Muscle of arm (tissue), 14 donors: ENCODE measurements at places on chromosomes 6 and 20. TPM values are rescaled to one million over a fixed set of nuclear protein-coding genes. Genes with fewer than 3 reads are reported as not detected.

PNPLA1 gene
- polyA plus RNA-seq: 1.1 TPM

TAF11 gene
- 56.1 TPM for polyA plus RNA-seq

AK9 gene
- not detected for polyA plus RNA-seq

C6orf58 gene
- 1.2 TPM for polyA plus RNA-seq

C20orf202 gene
- polyA plus RNA-seq: 0.35 TPM

TP53TG5 gene
- 0.17 TPM for polyA plus RNA-seq

ADTRP gene
- 0.77 TPM for polyA plus RNA-seq

SLC35F1 gene
- 4.7 TPM for polyA plus RNA-seq

MDN1 gene
- polyA plus RNA-seq: 28.3 TPM

GLP1R gene
- 0.04 TPM for polyA plus RNA-seq

BLOC1S5 gene
- 14.6 TPM for polyA plus RNA-seq

PGC gene
- polyA plus RNA-seq: not detected

PSORS1C2 gene
- 0.27 TPM for polyA plus RNA-seq

HLA-DRB5 gene
- polyA plus RNA-seq: 4.7 TPM

MYMX gene
- 7.9 TPM for polyA plus RNA-seq

XRN2 gene
- 39.9 TPM for polyA plus RNA-seq

ZNF311 gene
- polyA plus RNA-seq: not detected

RBPJL gene
- not detected for polyA plus RNA-seq

C2 gene
- polyA plus RNA-seq: not detected

KHDC1L gene
- 0.29 TPM for polyA plus RNA-seq

DNA sequence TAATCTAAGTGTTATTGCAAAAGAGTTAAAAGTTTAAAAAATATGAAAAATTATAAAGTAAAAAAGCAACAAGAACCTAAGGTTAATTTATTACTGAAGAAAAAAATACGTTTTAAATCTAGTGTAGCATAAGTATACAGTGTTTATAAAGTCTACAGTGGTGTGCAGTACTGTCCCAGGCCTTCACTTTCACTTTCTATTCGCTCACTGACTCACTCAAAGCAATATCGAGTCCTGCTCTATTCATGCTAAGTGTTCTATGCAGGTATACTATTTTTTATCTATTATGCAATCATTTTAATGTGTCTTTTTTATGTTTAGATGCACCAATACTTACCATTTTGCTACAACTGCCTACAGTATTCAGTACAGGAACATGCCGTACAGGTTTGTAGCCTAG is 113.0 kb downstream of the MANEA start:
- DNase-seq: no peak

GRCh38 chr6:66128656-66129055 is 421.6 kb upstream of the EYS start:
- DNase-seq: no peak

DNA sequence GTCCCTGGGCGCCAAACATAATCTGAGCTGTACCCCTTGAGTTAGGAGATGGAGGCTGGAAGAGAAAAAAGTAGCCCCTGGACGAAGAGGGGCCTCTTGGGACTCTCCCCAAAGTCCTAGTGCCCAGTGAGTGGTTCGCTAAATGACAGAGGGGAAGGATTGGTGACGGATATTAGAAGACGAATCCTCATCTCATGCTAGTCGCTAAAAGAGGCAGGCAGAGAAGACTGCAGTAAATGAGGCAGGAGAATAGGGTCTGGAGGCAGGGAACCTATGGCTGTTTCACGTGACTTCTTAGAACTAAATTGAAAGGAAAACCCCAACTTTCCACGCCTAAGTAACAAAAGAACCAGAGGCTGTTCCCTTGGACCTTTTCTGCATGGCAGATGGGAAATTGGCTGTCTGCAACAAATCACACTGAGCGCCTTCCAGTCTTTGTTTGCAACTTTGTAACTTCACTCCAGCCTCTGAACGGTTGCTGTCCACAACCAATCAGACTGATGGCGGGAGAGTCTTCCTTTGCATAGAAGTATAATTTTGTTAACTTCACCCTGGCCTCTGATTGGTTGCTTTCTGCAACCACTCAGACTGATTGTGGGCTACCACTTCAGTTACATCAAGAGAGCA is 731 bp upstream of the RBL1 start:
- no peak for DNase-seq

DNA sequence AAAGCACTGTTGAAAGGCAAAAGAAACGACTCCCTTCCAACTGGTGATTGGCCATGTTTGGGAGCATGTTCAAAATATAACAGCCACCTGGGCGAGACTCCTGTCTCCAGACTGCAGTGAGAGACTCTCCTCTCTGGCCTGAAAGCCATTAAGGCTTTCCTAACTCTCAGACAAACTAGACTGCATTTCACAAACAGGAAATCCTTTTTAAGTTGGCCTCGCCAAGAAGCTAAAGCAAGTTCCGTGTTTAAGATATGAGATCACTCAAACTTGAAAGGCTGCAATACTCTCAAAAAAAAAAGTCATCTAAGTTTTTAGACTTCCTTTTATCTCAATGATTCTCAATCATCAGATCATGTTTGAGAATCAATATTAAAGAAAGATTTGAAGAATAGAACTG is 117.0 kb downstream of the TFAP2A start:
- DNase-seq: no peak

DNA sequence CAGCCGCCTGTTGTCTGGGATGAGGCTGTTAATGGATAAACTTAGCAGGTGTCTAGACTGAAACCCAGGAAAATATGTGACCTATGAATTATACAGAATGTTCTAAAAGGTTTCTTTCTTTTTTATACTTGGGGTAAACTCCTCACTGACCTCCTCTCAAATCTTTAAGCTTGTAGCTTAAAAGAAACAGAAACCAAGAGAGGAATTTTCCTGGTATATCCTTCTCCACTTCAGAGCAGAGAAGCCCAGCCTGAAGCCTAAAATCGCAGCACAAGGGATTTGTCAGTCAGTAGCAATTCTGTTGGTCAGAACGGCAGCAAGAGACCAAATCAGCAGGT is 99.4 kb upstream of the RIPOR2 start:
- DNase-seq: no peak

- no peak for DNase-seq
Observed at GRCh38 chr6:43096451-43097097, 20.5 kb downstream of the PTK7 start.

- no peak for DNase-seq
Observed at GRCh38 chr20:57844626-57845596, 135.1 kb upstream of the PMEPA1 start.

GRCh38 chr6:110561696-110562095 is 85.3 kb upstream of the SLC22A16 start:
- no peak for DNase-seq

- DNase-seq: no peak
Observed at GRCh38 chr20:11156922-11157321, 483.1 kb upstream of the JAG1 start.

- no peak for DNase-seq
Observed at GRCh38 chr6:3321875-3322274, 63.1 kb downstream of the PSMG4 start.

DNA sequence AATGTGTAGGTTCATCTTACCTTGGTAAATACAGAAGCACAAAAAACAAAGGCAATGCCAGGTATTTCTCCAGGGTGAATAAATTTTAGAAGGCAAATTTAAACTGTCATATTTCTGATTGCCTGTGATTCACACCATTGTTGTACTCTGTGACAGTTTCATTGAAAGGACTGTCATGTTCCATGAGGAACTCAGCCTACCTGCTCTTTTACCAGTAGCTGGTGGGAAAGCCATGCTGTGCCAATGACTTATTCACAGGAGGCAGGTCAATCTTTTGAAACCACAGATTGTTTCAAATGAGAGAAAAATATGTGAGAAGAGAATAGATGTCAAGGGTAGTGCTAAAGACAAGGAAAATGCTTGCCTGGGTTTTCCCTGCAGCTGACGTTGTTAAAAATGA is 206.4 kb downstream of the LAMA2 start:
- DNase-seq: no peak

- DNase-seq: no peak
Observed at GRCh38 chr6:113359155-113360140, 497.7 kb upstream of the MARCKS start.

DNA sequence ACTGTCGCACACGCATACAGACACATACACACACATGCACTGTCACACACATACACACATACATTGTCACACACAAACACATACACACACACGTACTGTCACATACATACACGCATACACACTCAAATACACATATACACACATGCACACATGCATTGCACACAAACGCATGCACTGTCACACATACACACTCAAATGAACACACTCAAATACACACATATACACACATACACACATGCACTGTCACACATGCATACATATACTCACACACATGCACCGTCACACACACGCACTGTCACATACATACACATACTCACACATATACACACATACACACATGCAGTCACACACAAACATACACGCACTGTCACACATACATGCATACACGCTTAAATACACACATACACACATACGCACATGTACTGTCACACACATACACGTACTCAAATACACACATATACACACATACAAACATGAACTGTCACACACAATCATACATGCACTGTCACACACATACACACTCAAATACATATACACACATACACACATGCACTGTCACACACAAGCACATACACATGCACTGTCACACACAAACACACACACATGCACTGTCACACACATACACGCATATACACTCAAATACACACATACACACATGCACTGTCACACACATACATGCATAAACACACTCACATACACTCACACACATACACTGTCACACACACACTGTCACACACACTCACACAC is 548.6 kb upstream of the BTBD3 start:
- no peak for DNase-seq

DNA sequence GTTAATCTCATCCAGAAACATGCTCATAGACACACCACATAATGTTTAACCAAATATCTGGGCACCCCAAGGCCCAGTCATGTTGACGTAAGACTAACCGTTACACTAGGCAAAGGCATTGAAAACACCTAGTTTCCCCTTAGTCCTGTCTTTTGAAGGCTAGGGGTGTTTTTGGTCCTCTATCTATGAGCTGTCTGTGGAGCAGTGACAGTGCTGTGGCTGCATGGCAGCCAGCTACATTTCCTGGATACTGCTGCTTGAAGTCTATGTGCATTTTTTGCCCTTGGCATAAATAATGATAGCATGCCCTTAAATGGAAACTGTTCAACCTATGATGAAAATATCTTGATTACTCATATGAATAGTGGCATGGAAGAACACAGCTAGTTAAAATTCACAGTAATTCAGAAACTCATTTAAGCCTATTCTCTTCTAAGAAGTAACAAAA is 18.6 kb downstream of the FARS2 start:
- no peak for DNase-seq

DNA sequence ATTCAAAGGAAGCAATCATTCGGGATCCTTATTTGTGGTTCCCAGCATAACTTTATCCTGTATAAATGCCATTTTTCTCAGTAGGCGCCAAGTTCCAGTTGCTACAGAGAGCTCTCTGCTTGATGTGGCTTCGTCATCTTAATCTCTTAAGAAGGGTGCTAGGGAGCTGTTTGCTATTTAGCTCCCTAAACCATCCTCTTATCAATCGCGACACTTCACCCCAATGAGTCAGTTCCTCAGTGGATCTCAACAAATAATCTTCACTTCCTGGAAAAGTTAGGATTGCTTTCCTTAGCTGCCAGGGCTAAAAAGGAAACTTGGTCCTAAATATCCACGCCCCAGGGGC is 1.3 kb upstream of the NKAIN2 start:
- DNase-seq: no peak

DNA sequence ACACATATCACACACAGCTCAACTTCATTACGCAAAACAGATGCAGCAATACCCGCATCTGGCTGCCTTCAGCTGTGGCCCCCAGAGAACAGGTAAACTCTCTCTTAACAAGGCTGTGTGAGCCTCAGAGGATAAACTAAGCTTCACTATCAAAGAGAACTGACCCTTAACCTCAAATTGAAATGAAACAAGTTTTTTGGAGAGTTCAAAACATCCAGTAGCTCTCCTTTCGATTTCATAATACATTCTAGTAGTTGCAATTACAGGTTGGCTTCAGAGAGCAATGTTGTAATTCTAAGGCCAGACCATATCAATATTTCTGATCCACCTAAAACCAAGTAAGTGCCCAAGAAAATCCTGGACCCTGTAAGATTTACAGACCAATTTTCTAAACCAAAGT is 113.5 kb downstream of the FAXC start:
- DNase-seq: no peak

- no peak for DNase-seq
Observed at GRCh38 chr6:66731310-66731709, 1024.3 kb upstream of the EYS start.

DNA sequence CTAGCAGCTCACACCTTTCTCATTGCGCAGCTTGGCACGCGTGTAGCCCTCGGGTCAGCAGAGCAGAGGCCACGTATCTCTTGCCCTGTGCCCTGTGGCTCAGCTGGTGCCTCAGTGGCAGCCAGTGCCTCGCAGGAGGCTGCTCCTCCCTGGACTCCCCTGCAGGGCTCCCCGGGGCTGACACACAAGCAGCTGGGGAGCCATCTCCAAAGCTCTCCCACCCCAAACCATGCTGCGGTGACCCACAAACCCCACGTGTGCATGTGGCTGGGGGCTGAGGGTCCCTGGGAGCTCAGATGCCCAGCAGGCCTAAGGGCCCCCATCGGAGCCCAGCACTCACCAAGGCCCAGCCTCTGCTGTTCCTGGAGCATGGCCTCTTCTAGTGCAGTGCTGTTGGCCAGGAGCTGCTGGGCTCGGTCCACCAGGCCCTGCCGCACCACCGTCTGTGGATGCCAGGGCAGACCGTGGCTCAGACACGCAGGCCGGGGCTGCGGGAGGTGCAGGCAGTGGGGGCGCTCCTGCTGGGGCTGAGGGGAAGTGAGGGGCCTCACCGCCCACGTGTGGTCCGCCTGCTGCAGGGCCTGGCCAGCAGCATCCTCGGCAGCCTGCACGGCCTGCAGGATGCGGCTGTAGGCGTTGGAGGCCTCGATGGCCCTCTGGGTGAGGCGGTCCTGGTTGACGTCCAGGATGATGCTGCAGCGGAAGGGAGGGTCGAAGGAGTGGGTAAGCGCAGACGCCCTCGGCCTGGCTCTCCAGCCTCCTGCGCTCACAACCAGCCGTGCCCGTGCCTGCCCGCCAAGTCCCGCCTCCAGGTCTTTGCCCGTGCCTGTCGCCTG is 13.8 kb downstream of the ADRM1 start:
- DNase-seq: peak; percentile 18

- no peak for DNase-seq
Observed at GRCh38 chr20:3003416-3003815, 40.0 kb upstream of the GNRH2 start.

DNA sequence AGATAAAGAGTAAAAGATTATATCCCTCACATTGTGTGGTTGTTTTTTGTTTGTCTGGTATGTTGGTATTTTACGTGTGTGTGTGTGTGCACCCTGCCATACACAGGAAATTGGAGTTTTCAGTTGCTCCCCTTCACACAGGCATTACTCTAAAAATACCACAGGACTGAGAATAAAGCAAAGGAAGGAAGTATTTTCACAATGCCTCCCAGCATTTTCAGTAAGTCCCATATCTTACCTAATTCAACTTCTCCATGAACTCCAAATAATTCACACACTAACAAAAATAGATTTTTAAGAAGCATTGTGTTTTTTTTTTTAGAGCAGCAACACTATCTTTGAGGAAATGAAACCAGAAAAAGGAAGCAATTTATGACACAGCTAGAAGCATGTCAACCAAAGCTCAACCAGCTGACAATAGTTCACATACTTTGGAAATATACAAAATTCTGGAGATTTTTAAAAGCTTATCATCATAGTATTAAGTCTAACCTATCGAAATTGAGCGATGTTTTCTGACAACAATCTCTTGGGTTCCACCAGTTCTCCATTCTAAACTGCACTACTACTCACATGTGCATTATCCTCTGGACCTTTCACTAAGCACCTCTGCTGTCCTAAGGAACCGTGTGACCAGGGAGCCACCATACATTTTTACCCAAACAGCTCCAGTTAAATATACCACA is 2.1 kb downstream of the UBE2J1 start:
- no peak for DNase-seq

- no peak for DNase-seq
Observed at GRCh38 chr6:161744211-161745067, 470.6 kb upstream of the AGPAT4 start.
